ENCODE measurements at places on chromosomes 11 and 22.
A peak's percentile ranks its signal among the peaks of the same experiment; 100 is the strongest.

GRCh38 chr22:49308300-49308699 lies 519.4 kb downstream of the BRD1 start:
- no peak for DNase-seq

DNA sequence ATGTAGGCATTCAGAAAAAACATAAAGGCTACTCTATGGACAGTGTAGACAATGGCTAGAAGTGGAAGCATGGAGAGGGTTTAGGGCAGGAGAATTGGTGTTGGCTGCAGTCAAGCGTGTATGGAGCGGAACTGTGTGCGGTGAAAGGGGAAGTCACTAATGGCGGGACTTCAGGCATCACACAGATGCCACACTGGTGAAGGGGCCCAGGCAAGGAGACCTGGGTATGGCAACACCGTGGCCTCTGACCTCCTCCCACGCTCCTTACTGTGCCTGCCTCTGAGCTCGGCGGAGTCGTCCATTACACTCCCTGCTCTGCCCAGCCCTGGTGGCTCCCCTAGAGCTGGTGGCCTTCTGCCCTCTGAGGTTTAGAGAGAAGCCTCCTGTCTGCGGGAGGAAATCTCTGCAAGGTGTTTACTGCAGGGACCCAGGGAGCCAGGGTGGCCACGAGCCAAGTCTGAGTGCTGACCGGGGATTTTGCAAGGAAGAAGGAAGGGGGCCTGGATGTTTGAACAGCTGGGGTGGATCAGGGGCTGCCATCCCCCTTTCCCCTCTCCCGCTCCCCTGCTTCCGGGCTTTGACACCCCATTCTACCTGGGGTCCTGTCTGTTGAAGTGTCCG lies 75.1 kb upstream of the TSPAN18 start:
- DNase-seq: no peak

DNA sequence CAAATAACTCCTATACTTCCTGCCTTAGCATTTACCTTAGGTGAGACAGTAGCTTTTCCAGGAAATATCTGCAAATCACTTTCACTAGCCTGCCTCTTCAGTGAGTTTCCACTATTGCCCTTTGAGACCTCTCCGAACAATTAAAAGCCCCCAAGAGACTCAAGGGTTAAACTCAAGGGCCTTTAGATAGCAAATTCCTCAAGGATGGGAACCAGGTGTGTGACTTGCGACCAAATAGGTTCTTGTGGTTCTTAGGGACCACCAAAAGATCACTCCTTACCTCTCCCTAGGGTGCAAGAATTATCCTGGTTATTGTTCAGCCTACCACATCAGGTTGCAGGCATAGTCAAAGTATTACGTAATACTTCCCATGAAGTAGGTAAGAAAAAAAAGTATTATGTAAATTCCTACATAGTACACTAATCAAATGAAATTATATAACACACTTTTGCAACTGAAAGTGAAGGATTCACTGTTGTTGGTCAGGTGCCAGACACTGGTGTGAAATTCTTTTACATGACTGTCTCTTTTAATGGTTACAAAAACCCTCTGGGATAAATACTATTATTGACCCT lies 1.4 kb upstream of the RDX start:
- DNase-seq: no peak

DNA sequence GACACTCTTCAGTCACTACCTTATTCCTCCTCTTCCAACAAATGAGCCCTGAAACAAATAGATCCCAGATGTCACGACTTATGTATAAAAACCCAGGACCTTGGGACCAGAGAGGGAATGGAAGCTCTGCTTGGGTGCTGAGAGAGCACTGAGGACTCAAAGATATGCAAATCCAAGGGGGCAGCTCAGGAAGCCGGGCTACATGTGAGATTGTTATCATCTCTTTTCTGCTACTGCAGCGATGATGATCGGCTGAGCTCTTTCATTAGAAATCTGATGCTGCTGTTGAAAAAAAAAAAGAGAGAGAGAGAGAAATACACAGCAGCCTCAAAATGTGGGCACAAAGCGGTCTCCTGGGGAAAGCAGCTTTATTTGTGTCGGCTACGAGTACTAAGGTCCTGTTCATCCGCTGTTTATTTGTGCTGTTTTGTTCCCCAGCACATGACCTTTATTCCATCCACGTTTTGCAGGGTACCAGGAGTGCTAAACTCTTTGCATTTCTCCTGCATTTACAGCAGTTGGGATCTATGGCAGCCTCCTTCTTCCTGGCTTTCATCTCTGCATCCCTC lies 120.2 kb downstream of the TRIM29 start:
- no peak for DNase-seq

DNA sequence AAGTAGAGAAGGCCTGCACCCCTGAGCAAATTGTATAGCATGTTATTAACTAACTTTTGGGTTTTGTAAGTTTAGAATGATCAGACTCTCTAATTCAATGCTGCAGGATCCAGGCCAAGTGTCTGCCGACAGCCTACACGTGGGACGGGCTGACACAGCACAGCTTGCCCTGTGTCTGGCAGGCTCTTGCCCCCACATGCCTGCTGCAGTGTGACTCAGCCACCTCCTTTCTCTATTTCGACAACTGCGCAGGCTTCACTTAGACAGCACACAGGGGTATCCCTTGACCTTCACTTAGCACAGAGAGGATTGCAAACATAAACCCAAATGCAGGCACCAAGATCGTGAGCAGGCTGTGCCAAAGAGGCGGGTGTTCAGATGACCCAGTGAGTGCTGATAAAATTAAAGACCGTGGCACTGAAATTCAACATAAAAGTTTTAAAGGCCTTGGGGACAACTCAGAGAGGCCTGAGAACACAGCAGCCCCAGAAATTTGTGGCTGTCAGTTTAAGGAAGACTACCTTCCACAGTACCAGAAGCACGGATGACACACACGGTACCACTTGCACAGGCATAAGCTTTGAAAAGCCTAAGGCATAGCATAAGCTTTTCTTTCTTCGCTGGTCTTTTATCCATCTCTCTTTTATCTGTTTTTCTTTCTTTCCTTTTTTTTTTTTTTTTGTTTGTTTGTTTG lies 37.8 kb downstream of the SCN3B start:
- peak; percentile 24 for DNase-seq

- no peak for DNase-seq
Measured at GRCh38 chr11:115279813-115280761, 224.1 kb downstream of the CADM1 start.

- peak; percentile 40 for DNase-seq
Measured at GRCh38 chr11:132022733-132023478, 652.5 kb downstream of the NTM start.

DNA sequence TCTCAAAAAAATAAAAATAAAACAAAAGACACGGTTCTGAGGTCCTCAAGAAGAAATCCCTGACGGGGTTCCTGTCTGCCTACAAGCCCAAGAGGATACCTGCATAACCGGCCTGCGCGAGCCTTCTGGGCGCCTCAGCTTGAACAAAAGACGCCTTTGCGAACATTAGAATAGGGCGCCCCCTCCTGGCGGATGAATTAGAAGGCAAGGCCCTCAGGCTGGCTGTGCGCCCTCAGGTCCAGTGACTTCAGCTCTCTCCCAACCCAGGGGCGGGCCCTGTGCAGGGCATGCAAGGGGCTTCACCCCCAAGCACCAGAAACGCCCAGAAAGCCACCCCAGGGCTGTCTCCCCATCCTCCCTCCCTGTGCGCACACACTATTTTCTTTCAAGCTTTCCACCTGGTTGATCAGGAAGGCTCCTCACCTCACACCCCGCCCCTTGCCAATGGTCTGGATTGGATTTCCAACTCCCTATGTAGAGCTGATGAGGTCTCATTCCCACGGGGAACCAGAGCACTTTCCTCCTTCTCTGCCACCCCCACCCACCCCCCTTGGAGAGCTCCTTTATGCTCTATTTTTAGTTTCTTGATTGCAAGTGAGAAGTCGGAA lies 273.3 kb downstream of the BUD13 start:
- DNase-seq: peak; percentile 76

GRCh38 chr11:94151903-94152677 lies 23.4 kb downstream of the PANX1 start:
- peak; percentile 36 for DNase-seq

- no peak for DNase-seq
Measured at GRCh38 chr22:47600281-47600680, 837.8 kb downstream of the TBC1D22A start.

DNA sequence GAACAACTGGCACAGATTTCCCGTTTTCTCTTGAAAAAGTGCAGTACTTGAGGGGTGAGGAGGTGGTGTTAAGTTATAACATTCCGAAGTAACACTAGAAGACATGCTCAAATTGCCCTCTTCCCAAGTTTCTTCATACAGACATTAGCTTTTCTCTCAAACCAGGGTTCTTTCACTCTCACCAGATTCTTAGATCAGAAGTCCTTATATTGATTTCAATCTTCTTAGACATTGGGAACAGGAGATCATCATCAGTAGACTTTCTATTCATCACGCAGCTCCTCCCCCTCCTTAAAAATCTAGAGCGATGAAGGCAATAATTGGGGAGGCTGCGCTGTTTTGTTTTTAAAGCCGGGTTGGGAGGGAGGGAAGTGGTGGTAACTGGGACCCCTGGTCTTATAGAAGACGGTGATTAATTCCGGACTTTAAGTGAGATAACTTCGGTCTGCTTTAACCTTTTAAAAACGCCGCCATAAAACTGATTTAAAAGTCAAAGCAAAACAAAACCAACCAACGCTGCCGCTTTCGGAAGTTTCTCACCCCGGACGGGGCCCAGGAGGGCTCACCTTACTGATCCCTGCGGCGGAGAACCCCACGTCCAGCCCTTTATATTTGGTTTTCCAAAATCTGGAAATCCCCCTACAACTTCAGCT lies 665 bp downstream of the USP28 start:
- DNase-seq: no peak

DNA sequence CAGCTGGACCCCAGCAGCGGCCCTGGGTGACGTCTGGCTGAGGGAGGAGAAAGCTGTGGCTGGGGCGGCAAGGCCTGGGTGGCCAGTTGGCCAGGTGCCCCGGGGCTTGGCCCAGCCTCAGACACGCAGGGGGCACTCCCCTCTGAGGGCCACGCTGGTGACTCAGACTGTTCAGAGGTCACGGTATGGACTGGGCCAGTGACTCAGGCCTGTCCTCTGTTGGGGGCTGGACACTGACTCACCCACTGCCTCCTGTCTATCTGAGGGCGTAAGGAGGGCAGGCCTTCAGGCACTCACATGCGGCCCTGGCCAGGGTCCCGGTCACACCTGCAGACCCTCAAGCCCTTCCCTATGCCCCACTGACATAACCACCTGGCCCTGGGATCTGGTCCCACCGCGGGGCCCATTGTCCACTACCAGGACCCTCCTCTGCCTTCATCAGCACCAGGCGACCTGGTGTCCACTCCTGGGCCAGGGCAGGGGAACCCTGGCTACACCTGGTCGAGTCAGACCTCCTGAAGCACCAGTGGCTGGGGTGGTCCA lies 3.7 kb upstream of the MUC5AC start:
- DNase-seq: no peak

DNA sequence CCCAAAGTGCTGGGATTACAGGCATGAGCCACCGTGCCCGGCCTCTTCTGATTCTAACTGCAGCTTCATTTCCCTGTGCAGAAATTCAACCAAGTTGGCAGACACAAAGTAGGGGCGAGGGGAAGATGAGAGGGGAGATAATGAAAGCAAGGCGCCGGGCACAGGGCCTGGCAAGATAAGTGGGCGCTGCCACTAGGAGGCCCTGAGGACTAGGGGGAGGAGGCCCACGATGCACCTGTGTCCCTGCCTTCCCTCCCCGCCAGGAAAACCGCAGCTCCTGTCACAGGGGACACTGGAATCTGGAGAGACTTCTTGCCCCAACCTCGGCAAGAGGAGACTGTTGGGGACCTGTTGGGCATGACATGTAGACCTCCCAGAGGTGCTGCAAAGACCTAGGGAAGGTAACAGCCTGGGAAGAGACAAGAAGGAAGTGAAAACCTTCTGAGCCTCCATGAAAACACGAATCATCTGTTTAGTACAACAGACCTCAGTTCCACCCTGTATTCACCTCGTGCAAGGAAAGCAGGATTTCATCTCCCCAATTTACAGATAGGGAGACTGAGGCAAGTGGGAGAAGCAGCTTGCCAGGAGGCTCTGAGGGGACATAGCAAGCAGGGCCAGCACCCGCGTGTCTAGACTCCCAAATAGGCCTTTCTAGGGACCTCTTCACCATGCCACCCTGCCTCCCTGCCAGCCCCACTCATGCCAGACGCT lies 3.1 kb upstream of the LGALS1 start:
- no peak for DNase-seq

DNA sequence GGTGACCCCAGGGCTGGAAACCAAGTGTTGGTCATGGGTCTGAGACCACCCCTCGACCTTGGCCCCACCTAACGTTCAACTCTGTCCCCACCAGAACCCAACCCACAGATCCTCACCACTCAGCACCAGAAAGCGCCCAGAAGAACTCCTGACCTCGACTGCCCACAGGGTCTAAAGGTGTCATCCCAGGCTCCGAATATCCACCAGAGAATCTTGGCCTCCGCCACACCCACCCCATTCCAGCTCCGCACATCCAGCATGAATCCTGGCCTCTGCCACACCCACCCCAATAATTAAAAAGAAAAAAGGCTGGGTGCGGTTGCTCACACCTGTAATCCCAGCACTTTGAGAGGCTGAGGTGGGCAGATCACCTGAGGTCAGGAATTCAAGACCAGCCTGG lies 1.3 kb downstream of the CERK start:
- no peak for DNase-seq

Measured in muscle of leg (tissue), 16 donors.